Inflammatory macrophage (primary cell): ENCODE measurements at places on chromosomes 2 and 18.

- peak; percentile 96 for DNase-seq
These were observed 46.7 kb upstream of the ITGA6 start for GRCh38 chr2:172380436-172381274.

GRCh38 chr2:66303471-66303870 lies 131.5 kb upstream of the MEIS1 start:
- no peak for DNase-seq

GRCh38 chr2:227761740-227762476 lies 16.2 kb downstream of the SCYGR8 start:
- no peak for DNase-seq

- DNase-seq: no peak
These were observed 15.4 kb downstream of the ZNF516 start for GRCh38 chr18:76479351-76480238.

DNA sequence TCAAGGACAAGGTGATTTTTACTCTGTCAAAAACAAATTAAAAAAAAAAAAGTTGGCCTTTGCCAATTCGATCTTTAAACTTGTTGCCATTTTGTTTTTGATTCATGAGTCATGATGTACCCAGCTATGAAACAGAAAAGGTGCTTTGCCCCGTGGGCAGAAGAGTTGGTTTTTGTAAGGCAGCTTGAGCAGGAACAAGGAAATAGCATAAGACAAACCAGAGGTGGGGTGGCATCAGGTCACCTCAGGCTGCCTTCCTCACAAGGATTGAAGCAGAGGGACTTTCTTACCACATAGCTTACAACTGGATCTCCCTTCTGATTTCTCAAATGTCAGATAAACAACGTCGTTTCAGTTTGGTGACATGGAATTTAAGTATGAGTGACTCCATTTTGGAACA lies 123.8 kb downstream of the ARL4C start:
- DNase-seq: no peak

GRCh38 chr2:20576598-20577115 lies 74.2 kb downstream of the HS1BP3 start:
- DNase-seq: peak; percentile 27
